Kidney epithelial cell (primary cell): ENCODE measurements at places on chromosomes 2 and 18. TPM values are rescaled to one million over a fixed set of nuclear protein-coding genes. Genes with fewer than 3 reads are reported as not detected.

The TCF23 gene
- total RNA-seq, result not detected in 2 replicates

GRCh38 chr2:132416723-132417395 is at the start of gene GPR39:
TSS of gene GPR39 (plus strand) at chr2:132416805.
- no peak for DNase-seq

GRCh38 chr2:157793053-157793612 is 83.0 kb downstream of the ACVR1 start:
- DNase-seq, result no peak

GRCh38 chr2:24542269-24542872 is 51.3 kb downstream of the NCOA1 start:
- no peak for DNase-seq

DNA sequence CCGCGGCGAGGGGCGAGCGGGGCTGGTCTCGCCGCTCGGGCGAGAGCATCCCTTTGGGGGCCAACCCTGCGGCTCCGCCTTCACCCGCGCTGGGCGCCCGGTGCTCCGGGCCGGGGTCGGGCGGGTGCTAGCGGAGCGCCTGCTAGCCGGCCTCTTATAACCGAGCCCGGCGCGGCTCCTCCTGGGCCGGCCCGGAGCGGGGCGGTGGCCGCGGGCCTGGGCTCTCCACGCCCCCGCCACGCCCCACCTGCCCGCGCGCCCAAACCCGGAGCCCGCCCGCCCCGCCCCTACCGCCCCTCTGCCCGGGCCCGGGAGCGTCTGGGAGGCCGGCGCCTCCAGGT is at the start of gene FOXI3:
TSS of gene FOXI3 (minus strand) at position 129 of the 341 bp plus-strand sequence. CDS start 158 bp downstream, outside the sequence.
- DNase-seq, result no peak

The DNAJC5G gene
- not detected in 2 replicates for total RNA-seq

DNA sequence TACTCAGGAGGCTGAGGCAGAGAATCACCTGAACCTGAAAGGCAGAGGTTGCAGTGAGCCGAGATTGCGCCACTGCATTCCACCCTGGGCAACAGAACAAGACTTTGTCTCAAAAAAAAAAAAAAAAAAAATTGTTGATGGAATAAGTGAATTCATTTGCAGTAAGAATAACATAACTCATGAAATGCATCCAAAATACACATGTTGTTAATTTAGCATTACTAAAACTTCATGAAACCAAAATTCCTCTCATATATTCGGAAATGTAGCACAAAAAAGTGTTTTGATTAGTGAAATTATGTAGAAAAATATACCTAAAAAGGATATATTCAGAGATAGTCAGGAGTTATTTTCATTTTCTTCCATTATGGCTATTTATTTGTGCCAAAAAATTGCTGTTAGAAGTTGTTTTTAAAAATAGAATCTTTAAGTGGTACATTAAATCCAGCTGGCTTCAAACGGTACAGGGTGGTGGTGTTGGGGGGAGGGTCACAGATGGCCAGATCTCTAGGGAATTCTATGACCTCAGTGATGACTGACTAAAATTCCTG is 78.2 kb upstream of the UGP2 start:
- DNase-seq, result no peak

DNA sequence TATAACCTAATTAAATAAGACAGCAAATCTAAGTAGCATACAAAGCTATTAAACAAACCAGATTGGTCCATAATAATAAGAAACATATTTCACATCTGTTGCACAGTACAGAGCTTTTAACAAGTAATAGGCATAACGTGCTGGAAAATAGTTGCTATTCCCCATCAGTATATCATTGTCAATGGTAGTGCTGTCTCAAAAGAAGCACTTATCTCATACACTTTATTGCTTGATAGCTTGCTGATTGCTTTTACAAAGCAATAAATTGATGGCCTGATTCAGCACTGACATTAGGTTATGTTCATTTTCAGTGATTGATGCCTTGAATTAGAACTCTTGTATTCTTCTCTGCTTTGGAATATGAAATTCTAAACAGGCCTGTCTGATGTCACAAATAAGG is 641.7 kb downstream of the CBLN2 start:
- no peak for DNase-seq

The CD8B gene
- 2.0 and 3.8 TPM in 2 replicates for total RNA-seq

The PARD6G gene
- 9.3 and 9.4 TPM in 2 replicates for total RNA-seq

DNA sequence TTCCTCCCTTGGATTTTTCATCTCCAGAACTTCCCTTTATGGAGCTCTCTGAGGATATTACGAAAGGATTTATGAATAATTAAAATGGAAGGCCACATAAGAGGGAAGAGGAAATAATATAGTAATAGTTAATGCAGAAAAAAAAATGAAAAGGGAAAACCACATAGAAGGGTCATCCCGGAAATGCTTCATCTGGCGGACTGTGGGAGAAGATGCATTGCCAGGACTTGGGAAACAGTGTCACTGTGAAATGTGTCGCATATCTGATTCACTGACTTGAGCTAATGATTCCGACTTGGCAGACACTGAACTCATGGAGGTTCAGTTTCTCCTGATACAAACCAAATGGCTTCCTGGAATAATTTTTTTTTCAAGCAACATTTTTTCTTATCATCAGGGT is 129.9 kb upstream of the RMP24 start:
- no peak for DNase-seq

The PLEK gene
- not detected in 2 replicates for total RNA-seq

- DNase-seq, result no peak
Measured at GRCh38 chr2:219627103-219628100, at the start of gene SLC4A3. TSS of gene SLC4A3 (plus strand) at chr2:219627630. CDS start at chr2:219627993, 363 bp downstream.

- DNase-seq, result no peak
Measured at GRCh38 chr2:144320491-144320890, 199.4 kb downstream of the ZEB2 start.

- DNase-seq, result no peak
Measured at GRCh38 chr2:69989009-69989408, 27.6 kb upstream of the ASPRV1 start.

The SLC19A3 gene
- total RNA-seq, result 0.07 and 0.25 TPM in 2 replicates

DNA sequence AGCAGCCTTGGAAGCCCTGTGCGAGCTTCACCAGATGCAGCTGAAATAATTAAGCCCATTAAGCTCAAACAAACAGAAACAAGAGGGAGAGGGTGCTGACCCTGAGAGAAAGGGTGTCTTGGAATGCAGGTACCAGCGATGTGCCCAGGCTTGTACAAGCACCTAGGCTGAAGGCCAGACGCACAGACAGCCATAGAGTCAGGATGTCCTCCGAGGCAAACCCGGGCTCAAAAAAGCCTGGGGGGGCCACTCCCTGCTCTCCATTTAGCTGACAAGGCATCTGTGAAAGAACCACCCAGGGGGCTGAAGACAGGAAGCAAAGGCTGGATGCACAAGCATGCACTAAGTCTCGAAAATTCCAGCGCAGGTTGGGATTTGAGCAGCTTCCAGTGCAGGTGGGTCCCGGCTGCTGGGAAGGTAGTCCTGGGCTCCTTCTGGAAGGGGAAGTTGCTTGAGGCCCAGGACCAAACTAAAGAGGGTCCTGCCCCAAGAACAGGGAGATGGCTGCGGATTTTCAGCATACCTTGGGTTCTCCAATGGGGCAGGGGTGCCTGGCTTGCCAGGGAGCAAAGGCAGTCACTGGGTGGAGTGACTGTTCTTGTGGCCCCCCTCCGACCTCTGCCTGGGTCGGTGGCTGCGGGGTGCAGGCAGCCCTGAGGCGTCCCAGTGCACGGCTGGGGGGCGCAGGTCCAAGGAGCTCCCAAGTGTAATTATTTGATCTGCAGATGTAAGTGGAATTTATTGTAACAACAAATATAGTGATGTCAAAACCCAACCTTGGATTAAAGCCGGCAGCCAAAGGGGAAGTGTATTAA is 5.9 kb downstream of the GBX2 start:
- DNase-seq, result no peak

- DNase-seq, result no peak
Measured at GRCh38 chr2:126518196-126518595, 137.8 kb upstream of the GYPC start.

The C2orf76 gene
- 6.4 and 9.6 TPM in 2 replicates for total RNA-seq

- peak; percentile 44 for DNase-seq
Measured at GRCh38 chr2:109269706-109270504, 140.9 kb downstream of the SH3RF3 start.

GRCh38 chr18:3447068-3447894 is 2.7 kb upstream of the TGIF1 start:
- DNase-seq, result no peak

The ELOA2 gene
- not detected in 2 replicates for total RNA-seq

The RGPD3 gene
- 0.14 and 0.46 TPM in 2 replicates for total RNA-seq

- no peak for DNase-seq
Measured at GRCh38 chr2:218229851-218230250, 12.9 kb downstream of the ARPC2 start.

DNA sequence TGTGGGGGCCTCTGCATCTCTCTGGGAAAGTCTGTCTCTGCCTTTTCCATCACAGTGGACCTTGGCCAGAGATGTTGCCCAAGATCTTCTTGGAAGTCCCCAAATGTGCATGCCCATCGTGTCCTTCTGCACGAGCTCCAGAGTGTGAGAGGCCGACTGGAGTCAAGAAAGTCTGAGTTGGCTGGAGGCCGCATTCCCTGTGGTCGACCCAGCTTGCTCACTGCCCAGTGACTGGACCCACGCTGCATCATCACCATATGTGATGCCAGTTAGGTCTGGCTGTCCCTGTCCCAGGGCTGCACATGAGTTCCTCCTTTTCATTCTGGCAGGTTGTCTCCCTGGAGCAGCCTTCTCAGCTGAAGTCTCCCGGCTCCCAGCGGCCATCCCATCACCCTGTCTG is 93.8 kb downstream of the ARL4C start:
- DNase-seq, result no peak

The MAL gene
- total RNA-seq, result 9.6 and 19.1 TPM in 2 replicates

GRCh38 chr2:204436230-204436629 is 109.0 kb upstream of the PARD3B start:
- DNase-seq, result no peak

DNA sequence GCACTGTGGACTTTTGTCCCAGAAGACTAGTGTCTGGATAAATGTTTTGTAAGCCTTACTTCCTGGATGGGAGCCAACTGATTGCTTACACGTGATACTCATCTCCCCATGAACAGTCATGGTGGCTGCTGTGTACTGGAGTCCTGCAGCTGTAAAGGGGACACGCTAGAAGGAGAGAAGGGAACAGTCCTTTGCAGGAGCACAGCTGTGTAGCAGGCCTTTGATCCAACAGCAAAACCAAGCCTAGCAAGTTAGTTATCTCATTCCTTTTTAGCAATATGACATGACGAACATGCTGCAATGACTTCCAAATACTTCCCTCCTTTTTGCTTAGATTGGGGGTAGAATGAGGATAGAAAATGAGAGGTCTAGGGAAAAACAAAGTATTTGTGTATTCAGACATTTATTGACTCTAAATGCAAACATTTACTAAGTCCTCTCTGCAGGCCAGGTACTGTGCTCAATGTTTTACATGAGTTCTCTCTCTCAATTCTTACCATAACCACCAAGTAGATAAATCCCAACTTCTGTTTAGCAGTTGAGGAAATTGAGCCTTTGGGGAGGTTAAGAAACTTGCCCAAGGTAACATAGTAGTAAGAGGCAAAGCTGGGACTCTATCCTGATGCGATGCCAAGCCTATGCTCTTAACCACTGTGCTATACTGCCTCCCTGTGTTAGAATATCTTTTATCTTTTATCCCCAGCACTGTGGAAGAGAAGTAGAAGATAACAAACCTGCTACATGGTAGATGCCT is 55.4 kb upstream of the CD28 start:
- no peak for DNase-seq

The LRRTM1 gene
- total RNA-seq, result 2.5 and 3.7 TPM in 2 replicates
